CD4-positive, alpha-beta T cell treated with Interleukin-4 for 4 hours (primary cell): ENCODE measurements at places on chromosomes 12 and 14.

- no peak for DNase-seq
These were observed 5.7 kb downstream of the OR10A7 start for GRCh38 chr12:55226523-55226922.

- DNase-seq, result peak; percentile 66
These were observed 20.1 kb downstream of the APOBEC1 start for GRCh38 chr12:7645395-7646177.

GRCh38 chr12:95982602-95983001 lies 13.5 kb downstream of the HAL start:
- no peak for DNase-seq

DNA sequence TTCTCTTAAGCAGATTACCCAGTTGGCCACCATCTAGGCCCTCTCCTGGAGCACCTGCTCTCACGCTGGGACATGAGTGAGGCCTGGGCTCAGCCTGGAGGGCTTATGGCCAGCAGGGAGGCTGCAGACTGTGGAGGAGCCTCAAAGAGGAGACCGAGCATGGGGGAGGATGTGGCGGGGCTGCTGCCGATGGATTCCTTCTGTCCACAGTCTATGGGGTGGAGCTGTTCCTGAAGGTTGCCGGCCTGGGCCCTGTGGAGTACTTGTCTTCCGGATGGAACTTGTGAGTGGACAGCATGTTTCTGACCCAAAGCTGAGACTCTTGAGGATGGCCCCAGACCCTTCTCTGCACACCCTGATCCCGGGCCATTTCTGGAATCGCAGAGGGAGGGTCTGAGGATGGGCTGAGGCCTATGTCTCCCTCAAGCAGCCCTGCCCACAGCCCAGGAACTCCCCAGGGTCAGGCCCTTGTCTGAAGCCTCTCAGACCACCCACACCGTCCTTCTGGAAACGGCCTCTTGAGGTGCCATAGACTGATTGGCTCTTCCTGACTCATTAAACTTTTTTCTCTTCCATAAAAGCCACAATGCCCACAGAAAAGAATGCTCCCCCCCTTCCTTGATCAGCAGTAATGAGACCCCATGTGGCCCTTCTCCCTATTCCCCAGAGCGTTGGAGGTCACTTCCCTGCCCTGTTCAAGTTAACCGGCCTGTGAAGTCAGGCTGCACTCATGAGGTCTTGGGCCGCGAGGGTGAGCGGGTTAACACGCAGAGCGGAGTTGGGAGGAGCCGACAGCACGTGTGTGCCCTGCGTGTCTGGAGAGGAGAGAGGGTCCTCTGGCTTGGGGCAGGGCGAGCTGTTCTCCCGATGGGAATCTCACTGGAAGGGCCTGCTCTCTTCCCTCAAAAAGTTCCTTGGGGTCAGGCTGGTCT lies 49.0 kb downstream of the SLC8B1 start:
- DNase-seq, result no peak

DNA sequence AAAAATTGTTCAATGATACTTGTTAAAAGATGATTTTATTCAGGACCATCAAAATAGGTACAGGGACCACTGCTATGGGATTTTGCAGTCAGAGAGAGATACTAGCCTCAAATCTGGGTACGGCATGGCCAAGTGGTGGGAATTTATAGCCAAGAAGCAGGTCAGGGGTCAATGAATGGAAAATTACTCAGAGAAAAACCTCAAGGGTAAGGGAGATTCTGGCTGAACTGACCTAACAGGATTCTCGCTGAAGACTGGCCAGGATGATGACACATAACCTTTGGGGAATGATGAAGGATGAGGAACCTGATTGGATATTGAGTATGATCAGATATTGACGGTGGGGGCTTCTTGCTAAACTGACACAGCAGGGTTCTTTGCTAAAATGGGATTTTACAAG lies 32.7 kb downstream of the DEPDC4 start:
- no peak for DNase-seq

GRCh38 chr12:7123806-7124522 lies 4.7 kb downstream of the RBP5 start:
- DNase-seq, result no peak

GRCh38 chr12:53987787-53988230 lies 2.9 kb downstream of the HOXC10 start:
- no peak for DNase-seq
